ENCODE measurements at places on chromosomes 3 and 15. TPM values are rescaled to one million over a fixed set of nuclear protein-coding genes. Genes with fewer than 3 reads are reported as not detected.

PP2D1 gene
- not detected for total RNA-seq

DPPA2 gene
- 0.42 TPM for total RNA-seq

NANOGP8 gene
- total RNA-seq = 0.86 TPM

MEIS2 gene
- 6.0 TPM for total RNA-seq

EAF1 gene
- 43.9 TPM for total RNA-seq

COLQ gene
- 4.8 TPM for total RNA-seq

LMAN1L gene
- total RNA-seq = not detected

SRPRB gene
- 47.2 TPM for total RNA-seq

ACKR4 gene
- 0.22 TPM for total RNA-seq

KCNH8 gene
- 30.9 TPM for total RNA-seq

OR5K2 gene
- not detected for total RNA-seq

EFHB gene
- total RNA-seq = 0.76 TPM

ZNF860 gene
- not detected for total RNA-seq

MOBP gene
- not detected for total RNA-seq

ATP2B2 gene
- total RNA-seq = 31.2 TPM

ALDH1A2 gene
- not detected for total RNA-seq

AGTR1 gene
- not detected for total RNA-seq

GOLGA8H gene
- total RNA-seq = not detected

TJP1 gene
- 129 TPM for total RNA-seq

KIF7 gene
- 9.3 TPM for total RNA-seq

C3orf85 gene
- total RNA-seq = not detected

CLDN18 gene
- total RNA-seq = not detected

PDCD10 gene
- total RNA-seq = 48.0 TPM

EIF5A2 gene
- total RNA-seq = 10.2 TPM

Measured in glutamatergic neuron (in vitro differentiated cells).